Stimulated activated CD8-positive, alpha-beta memory T cell treated with anti-CD3 and anti-CD28 coated beads, Interleukin-2, amount 100 ng/mL, for 1 hour (primary cell): ENCODE measurements at places on chromosomes 2 and 18.
A peak's percentile ranks its signal among the peaks of the same experiment; 100 is the strongest.

DNA sequence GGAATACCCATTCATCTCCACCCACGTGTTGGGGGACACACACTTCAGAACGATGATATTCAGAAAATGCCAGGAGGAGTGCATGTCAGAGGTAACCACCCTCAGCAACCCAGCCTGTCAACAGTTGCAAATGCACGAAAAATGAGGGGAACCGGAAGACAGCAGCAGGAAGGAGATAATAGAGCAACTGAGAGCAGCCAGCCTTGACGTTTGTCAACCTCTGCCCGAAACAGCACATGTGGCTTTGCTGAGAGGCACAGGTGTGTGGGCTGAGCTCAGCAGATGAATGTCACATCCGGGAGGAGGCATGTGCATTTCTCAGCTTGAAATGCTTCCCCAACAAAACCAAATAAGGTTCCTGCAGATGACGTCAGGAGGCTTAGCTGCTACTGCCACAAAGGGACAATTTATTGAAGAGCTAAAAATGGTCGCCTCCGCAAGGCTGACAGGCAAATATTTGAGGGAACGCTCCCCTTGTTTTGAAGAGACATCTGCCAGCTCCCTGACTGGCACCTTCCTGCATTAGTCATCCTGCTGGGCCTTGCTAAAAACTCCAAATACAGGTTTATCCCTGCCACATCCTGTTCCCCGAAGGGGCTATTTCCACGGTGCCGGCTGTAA is 419.0 kb downstream of the NBAS start:
- peak; percentile 28 for DNase-seq

DNA sequence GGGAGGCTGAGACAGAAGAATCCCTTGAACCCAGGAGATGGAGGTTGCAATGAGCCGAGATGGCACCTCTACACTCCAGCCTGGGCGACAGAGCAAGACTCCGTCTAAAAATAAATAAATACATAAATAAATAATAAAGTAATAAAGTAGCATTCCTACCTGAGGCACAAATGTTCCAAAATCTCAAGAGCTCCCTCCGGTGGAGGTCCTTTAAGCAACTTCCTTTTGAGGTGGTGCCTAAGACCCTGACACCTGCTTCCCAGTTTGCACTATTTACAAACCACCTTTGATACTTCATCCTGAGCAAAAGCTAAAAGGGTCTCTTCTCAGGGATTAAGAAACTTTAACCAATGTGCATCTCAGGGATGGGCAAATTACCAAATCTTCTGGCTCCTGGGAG is 505.1 kb downstream of the CNTNAP5 start:
- DNase-seq, result no peak

GRCh38 chr2:37585295-37585908 is 86.0 kb downstream of the CDC42EP3 start:
- no peak for DNase-seq

GRCh38 chr2:234191819-234192407 is 141.4 kb downstream of the SPP2 start:
- no peak for DNase-seq

- DNase-seq, result no peak
Measured at GRCh38 chr18:23718731-23719130, 29.5 kb downstream of the LAMA3 start.

- no peak for DNase-seq
Measured at GRCh38 chr2:67455219-67456142, 58.3 kb downstream of the ETAA1 start.

DNA sequence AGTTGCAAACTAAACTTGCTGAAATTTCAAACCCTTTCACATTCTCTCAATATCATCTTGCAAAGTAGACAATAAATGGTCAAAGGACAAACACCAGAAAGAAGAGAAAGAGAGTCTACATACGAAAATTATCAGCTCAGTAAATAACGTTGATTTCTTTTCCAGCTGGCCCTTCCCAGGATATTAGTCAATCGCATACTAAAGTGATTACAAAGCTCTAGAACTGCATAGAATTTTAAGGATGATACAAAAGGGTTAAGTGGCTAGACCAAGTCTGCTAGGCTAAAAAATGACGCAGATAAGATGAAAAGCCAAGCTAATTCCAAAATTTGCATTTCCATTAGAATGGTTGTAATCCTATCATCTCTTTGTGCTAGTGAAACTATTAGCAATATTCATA is 405.7 kb downstream of the FBXO15 start:
- no peak for DNase-seq

GRCh38 chr2:56502616-56503015 is 318.8 kb downstream of the CCDC85A start:
- no peak for DNase-seq

- DNase-seq, result no peak
Measured at GRCh38 chr2:138107288-138107687, 143.0 kb downstream of the HNMT start.

DNA sequence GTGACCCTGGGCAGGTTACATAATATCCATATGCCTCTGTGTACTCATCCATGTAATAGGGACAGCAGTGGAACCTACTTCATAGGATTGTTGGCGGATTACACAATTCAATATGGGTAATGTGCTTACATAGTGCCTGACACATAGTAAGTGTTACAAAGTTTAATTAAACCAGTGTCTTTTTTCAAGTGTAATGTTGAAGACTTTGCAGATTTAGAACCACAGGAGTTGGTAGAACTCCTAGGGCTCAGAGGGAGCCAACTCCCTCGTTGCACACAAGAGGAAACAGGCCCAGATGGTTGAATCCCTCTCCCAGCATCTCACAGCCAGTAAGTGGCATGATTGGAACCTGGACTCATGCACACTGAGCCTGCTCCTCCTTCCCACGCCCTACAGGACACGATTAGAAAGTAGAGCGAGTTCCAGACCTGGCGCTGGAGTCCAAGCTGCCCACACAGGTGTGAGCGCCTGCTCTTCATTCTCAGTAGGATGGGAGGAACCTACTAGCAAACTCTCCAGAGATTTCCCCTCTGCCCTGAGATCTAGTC is 97.8 kb downstream of the VSNL1 start:
- no peak for DNase-seq

DNA sequence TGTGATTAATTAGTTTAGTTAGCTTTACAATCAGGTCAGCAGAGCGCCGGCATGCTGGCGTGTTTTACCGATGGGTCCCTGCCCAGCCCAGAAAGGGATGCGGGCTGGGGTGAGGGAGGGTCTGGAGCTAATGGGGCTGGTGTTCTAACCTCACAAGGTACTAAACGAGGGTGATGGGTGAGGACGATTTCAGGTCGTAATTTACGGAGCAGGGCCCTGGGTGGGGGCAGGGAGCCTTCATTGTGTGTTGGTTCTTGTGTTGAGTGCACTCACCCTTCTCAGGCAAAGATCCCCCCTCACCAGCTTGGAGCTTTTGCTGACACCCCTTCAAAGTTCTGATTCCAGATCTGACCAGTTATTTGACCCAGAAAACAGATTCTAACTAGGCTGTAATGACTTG is 39.5 kb downstream of the PTGR3 start:
- DNase-seq, result no peak

DNA sequence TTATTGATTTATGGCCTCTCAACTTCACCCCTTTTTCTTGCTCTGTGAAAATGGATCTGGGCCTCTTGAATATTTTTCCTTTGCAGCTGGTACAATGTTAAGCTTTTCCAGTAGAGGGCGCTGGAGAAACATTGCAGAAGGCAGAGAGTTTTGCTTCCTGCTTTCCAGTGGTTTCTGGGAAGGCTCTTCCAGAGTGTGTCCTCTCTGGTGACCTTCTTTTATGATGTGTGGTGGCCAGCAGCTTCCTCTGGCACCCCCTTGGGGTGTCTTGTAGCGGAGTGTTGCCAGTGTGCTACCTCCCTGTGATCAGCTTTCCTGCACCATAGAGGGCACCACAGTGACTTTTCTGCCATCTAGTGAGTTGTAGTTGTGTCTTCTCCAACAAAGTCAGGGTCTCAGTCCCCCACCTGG is 25.4 kb upstream of the MGAT5 start:
- DNase-seq, result no peak

DNA sequence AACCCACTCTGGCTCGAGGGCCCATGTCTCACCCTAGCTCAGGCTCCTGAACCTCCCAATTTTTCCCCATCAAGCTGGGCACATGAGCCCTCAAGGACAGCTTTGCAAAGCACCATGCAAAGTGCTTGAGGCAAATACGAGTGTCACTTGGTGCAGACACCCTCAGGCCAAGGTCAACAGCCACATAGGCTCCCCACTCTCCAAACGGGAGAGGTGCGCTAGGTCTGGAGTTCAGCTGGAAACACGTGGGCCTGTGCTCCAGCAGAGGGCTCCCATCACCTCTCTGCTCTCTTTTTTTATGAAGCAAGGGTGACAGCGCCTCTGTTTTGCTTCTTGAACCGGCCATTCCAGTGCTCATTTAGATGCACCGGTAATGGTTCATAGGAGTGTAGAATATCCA is 11.9 kb upstream of the ARHGAP25 start:
- DNase-seq, result no peak

GRCh38 chr18:3329471-3329870 is 67.5 kb downstream of the MYL12B start:
- DNase-seq, result no peak

DNA sequence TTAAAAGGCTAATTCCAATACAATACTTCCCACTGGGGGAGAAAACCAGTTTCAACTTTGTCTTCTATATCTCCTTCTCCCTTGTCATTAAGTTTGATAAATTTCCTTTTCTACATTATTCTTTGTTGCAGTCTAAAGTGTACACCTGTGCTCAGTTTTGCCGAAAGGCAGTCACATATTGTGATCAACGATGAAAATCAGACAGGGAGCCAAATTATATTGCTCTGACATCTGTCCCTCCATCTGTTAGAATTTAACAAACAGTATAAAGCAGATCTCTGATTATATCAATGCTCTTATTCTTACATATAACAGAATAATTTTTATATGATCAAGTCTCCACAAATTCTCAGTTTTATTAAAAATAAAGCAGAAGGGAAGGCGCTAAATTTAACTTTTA is 496.7 kb downstream of the NRXN1 start:
- no peak for DNase-seq

- no peak for DNase-seq
Measured at GRCh38 chr2:25341011-25341727, 556 bp downstream of the DNMT3A start.

DNA sequence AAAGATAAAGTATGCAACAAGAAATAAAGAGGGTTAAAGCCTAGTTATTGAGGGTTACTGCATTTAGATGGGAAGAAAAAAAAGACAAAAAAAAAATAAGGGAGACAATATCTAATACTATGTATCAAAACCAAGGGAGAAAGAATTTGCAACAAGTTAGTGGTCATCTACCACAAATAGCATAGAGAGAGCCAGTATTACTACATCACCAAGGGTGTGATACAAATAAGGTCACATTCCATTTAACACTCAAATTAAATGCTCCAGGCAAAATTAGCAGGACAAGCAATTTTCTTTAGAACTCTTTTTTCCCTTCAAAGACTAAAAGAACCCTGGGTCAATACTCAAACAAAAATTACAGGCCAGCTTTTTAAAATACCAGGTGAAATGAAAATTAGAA is 115.1 kb upstream of the GULP1 start:
- DNase-seq, result no peak

GRCh38 chr2:61423714-61424113 is 47.2 kb downstream of the USP34 start:
- DNase-seq, result no peak

DNA sequence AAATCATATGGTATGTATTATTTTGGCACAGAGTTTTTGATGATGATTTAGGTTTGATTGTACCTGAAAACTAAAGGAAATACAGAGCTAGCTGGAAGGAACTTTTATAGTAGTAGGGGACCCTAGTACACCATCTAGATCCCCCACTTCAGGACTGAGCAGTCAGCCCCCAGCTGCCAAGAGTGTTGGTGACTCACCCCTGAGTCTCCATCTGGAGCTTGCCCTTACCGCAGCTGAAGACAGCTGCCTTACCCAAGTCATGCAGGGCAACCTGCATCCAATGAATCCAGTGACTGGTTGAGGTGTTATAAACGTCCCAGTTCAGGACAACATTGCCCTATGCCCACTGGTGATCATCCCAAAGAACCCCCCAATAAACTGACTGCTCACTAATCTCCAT is 15.3 kb downstream of the PMS1 start:
- no peak for DNase-seq

DNA sequence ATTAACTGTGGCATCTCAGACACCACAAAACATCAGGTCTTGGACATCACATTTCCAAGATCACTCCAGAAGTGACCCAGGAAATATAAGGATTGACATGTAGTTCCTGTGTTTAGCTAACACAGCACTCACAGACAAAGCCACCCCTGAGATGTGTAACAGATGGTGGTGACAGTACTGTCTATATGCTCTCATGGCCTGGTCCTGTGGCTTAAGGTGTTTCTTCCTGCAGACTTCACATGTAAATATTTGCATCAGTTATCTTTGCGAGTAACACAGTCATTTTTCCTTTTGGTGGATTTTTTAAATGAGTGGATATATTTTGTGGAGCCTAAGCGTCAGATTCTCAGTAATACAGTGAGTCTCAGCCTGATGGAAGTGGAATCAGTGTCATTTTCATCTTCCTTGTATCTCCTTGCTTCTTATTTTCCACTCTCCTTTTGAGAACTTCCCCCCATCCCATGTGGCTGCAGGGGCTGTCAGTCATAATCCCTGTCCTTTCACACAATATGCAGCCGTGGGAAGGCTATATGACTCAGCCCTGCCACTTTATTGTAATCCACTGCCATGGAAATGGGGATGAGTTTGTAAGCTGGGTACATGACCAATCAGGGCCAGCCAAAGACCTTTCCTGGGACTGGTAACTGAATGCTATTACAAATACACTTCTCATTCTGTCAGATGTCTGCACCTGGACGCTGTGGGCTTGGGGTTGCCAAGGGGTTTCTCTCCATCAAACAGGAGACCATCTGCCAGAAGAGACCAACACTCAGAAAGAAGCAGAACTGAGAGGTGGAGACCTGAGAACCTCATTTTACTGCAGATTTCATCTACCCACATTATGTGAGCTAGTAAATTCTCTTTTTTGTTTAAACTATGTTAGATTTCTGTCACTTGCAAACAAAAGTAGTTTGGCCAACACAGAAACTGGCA is 74.3 kb downstream of the ICOS start:
- DNase-seq, result no peak

- DNase-seq, result no peak
Measured at GRCh38 chr2:173205375-173205774, 129.7 kb downstream of the MAP3K20 start.

- DNase-seq, result no peak
Measured at GRCh38 chr2:239727776-239728600, 297.2 kb downstream of the NDUFA10 start.

- DNase-seq, result no peak
Measured at GRCh38 chr2:163266772-163267171, 428.2 kb upstream of the KCNH7 start.

- DNase-seq, result no peak
Measured at GRCh38 chr2:55153584-55154299, 78.4 kb downstream of the CLHC1 start.

GRCh38 chr18:28963481-28963880 is 786.6 kb upstream of the CDH2 start:
- DNase-seq, result no peak
